RPMI7951 (cell line): ENCODE measurements at places on chromosomes 1 and 21. TPM values are rescaled to one million over a fixed set of nuclear protein-coding genes. Genes with fewer than 3 reads are reported as not detected.

- DNase-seq: no peak
Measured at GRCh38 chr1:71711456-71711855, 570.9 kb downstream of the NEGR1 start.

- DNase-seq: no peak
Measured at GRCh38 chr21:18677632-18678031, 274.0 kb upstream of the TMPRSS15 start.

GRCh38 chr21:41752231-41752681, 14.6 kb downstream of the RIPK4 start:
- DNase-seq: peak; percentile 94

DNA sequence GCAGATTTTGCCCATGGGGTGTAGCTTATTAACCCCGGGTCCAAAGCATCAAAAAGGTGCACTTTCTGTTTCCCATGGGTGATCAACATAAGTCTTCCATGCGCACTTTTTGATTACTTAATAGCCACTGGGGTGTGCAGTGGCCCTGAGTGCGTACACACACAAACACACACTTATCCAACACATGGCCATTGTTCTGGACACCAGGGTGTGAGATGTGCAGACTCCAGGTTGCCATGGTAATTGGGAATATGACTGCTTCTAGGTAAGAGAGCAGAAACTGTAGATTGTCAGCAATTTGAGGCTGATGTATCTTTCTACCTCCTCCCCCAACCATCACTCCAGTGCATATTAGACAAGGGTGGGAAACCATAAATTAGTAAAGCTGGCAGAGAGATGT, 68.8 kb downstream of the MAB21L3 start:
- DNase-seq: no peak

DNA sequence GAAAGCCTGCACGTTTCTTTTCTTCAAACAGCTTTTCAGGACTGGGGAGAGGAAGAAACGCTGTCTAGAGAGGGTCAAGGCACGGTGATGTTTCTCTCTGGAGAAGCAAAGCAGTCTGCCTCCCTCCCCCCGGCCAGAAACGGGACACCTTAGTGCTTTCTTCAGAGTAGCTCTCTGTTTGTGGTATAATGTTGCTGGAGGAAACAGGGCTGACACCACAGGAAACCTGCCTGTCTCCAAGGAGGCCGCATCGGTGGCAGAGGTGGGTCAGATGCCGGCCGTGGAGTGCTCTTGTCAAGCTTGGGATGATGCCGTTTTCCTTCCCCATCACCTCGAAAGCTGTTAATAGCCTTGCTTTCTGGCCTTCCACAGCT, 139.4 kb downstream of the DHRS3 start:
- DNase-seq: no peak

LIPI gene
- not detected in 2 replicates for total RNA-seq

- no peak for DNase-seq
Measured at GRCh38 chr1:94248956-94249688, 11.7 kb upstream of the ARHGAP29 start.

DNA sequence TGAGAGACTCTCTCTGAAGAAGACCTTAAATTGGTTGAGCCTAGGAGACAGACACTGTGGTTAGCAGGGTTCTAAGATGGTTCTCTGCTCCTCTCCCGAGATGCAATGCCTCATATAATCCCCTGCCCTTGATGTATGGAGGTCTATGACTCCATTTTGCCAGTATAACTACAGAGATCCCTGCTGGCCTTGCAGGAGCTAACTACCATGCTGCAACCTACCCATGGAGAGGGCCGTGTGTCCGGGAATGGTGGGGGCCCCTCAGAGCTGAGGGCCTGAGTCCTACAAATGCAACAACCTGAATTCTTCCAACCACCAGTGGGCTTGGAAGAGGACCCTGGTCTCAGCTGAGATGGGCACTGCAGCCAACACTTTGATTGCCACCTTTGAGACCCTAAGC, 388.0 kb downstream of the SETD4 start:
- DNase-seq: no peak

GRCh38 chr21:25733859-25734653, 648 bp downstream of the ATP5PF start:
- peak; percentile 24 for DNase-seq

MYOG gene
- not detected in 2 replicates for total RNA-seq

DNA sequence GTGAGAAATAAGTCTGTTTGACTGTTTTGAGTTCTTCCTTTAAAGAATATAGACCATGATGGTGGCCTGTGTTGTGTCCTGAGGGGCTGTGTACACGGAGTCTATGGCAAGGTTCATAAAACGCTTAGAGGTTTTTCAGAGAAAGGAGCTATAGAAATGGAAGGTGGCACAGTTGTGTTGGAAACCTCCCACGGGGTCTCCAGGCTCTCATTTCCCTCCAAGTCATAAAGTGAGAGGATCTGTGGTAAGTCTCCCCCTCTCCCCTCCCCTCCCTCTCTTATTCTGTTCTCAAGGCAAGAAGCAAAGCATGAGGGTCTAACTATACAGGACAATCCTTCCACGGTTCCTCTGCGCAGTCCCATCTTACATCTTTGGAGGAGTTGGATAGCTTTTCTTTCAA, 139.2 kb downstream of the KIF26B start:
- DNase-seq: no peak

DNA sequence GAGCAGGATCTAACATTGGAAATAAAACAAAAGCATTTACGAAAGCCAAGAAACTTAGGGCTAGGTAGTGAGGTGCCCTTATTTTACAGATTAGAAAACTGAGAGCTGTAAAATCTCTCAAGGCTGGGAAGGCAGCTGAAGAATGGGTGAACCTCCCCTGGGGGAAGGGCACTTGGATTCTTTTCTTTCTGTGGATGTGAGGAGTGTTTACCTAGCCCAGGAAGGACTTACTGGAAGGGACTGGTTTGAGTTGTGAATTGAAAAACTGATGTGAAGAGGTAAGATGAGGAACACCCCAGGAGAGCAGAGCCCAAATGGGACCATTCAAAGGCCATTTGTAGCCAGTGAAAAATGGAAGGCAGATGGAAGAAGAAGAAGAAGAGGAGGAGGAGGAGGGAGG, 74.7 kb upstream of the NGF start:
- no peak for DNase-seq

GRCh38 chr1:31679676-31680230, 24.1 kb downstream of the COL16A1 start:
- no peak for DNase-seq

RGS5 gene
- total RNA-seq: 2.4 and 3.9 TPM in 2 replicates

GRCh38 chr21:38951095-38951730, 145.5 kb downstream of the ETS2 start:
- no peak for DNase-seq

DNA sequence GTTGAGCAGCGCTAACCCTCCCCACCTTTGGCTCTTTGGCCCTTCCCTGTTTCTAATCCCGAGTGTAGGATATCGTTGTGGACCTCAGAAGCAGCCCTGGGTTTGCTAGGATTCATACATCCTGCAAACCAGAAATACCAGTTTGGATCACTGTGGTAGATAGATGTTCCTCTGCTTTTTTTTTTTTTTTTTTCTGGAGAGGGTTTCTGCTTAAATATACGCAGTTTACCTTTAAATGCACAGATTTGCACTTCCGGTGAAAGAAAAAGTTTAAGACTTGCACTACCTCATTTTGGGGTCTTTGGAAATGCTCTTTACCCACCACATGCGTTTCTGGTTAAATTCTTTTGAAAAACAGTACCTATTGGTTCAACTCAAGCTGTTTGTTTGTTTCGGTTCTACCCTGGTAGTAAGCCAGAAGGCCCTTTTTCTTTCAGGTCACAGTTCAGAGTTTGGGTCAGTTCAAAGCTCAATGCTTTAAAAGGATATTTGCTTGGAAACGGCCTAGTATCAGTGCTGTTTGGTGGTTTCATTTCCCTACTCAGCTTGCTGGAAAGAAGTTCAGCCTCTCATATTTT, 908 bp downstream of the DDI2 start:
- DNase-seq: no peak

DPT gene
- 71.3 and 75.6 TPM in 2 replicates for total RNA-seq

DNA sequence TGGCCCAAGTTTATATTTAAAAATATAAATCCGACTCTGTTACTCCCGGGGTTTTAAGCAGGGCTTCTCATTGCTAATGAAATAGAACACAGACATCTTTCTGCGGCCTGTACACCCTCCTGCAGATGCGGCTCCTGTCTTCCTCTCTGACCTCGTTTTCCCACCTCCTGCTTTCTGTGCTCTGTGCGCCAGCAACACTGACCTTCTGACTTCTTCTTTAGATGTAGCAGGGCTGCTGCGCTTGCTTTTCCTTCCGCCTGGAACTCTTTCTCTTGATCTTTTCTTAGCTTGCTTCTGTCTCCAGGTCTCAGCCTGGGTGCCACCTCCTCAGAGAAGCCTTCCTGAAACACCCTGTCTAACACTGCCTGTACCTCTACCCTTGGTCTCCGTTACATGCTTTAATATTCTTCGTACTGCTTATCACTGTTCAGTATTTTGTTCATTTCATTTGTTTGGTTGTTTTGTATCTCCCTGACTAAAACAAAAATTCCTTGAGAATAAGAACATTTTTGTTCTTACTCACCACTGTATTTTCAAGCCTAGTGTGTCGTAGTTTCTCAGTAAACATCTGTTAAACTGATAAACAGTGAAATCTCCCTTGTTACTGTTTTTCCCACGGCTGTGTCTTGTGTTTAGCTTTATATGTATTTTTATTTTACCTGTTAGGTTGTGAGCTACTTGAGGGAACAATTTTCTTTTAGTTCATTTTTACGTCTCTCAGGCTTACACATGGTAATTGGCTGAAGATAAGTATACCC, 79.0 kb downstream of the ST3GAL3 start:
- no peak for DNase-seq

- peak; percentile 88 for DNase-seq
Measured at GRCh38 chr1:17369466-17369865, 2.5 kb upstream of the PADI6 start.

RBM11 gene
- not detected in 2 replicates for total RNA-seq

ERG gene
- total RNA-seq: not detected in 2 replicates

- no peak for DNase-seq
Measured at GRCh38 chr1:247296599-247297180, 35.0 kb downstream of the ZNF496 start.

DNA sequence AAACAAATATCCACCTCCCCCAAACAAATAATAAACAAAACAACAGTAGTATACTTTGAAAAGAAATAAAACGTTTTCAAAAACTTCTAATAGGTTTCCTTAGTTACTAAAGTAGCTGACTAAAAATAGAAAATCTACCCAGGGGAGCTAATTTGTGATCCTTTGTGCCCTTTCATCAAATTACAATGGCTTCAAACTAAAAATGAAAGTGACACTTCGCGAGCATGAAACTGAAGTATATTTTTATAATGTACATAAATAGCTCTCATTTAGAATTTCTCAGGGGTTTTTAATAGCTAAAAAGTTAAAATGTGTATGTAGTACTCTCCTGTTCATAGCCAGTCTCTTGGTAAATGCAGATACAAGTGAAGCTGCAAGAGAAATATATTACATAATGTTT, 78.4 kb downstream of the BRINP3 start:
- DNase-seq: no peak

CCDC27 gene
- not detected in 2 replicates for total RNA-seq

VWA5B1 gene
- total RNA-seq: not detected in 2 replicates

DNA sequence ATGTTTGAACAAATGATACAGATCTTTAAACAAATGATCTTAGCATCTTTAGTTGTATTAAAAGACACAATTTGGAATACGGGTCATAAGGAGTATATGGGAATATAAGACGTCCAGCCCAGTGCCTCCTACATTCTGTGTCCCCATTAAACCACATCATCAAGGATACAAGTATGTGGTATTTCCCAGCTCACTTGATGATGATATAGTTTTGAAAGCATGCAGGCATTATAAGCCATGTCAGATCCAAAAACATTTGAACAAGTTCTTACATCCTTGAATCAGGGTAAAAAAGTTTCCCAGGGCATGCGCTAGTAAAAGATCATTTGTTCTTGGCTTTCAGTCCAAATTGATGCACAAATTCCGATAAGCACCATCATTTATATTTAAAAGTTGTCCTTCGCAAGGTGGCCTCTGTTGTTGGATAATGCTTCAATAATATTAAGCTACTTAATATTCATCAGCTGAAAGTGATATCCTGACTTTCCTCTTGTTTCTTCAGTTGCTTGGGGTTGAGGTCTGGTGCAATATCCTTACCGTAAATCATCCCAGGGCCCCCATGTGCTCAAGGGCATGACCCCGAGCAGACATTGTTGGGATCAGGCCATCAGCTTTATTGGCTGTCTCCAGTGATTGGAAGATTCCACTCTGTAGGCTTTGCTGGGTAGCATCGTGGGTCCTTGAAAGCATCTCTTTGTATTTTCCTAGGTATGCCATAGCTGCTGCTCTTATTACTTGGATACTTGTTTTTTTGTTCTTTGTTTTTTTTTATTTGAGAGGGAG, 61.8 kb downstream of the CENPF start:
- no peak for DNase-seq

DNA sequence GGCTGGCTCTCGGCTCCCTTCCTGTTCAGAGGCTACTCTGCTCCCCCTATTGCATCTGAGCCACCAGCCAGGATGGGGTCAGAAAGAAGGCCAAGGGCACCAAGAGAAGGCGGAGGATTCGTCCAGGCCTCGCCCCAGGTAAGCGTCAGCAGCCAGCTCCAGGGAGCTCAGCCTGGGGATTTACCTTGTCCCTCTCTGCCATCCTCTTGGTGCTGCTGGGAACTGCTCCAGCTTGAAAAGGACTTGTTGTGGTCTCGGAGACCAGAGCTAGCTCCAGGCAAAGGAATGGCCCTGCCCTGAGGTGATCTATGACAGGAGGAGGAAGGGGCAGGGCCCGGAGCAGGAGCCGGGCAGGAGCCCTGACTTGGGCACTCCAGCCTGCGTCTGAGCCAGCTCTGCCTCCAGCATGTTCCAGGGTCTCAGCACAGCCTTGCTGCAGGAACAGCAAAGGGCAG, 113.7 kb upstream of the IFFO2 start:
- no peak for DNase-seq

DNA sequence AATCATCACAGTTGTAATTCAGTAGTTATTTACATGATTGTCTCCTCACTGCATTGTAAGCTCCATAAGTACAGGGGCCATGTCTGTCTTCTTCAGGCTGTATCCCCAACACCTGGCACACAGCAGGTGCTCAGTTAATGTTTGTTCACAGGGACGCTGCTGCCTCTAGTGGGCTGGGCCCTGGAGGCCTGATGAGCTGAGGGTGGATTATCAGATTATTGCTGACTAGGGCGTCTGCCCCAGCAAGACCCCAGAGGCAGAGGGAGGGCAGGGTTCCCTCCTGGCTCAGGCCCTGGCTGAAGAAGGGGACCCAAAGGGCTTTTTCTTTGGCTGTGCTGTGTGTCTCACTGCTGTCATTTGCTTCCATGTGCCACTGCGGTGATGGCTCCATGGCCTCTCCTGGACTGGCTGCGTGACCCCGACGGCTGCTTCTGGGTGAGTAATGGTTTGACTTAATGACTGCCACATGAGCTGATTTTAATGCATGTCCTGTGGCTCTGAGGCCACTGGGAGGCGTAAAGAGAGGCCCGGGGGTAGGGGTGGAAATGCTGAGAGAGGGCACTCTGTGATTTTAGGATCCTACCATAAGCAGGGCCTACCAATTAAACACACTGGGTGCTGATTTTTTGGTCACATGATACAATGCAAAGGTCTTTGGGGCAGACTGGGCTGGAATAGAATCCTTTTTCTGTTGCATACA, 20.8 kb upstream of the EPB41 start:
- peak; percentile 59 for DNase-seq

OR2L3 gene
- not detected in 2 replicates for total RNA-seq

KCNA3 gene
- under 0.01 and 0.10 TPM in 2 replicates for total RNA-seq
